ENCODE measurements at places on chromosomes 16 and 17.

DNA sequence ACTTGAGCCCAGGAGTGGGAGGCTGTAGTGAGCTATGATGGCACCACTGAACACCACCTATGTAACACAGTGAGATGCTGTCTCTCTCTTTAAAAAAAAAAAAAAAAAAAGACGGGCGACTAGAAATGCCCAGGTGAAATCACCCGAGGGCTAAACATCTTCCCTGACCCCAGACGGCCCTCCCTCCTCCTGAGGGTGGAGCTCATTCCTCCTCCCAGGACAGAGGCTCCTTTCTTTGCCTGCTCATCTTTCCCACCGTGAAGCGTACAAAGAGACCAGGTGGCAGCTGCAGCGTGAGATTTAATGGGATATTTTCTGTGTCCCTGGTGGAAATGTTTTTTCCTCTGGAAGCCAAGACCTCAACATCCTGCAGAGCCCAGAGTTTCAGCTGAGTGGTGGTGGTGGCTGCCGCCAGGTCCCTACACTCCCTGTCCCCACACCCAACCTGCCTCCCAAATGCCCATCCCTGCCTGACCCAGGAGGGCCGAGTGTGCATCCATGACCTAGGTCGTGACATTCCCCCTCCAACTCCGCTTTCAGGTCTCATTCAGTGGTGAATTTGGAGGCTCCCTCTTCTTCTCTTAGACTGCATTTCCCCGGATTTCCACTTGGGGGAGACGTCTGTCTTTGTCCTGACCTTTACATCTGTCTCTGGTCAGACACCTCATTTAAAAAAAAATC lies 14.4 kb upstream of the GPRC5B start:
- no peak for DNase-seq

GRCh38 chr17:64506576-64507412 lies at the start of gene CEP95:
TSS of gene CEP95 (plus strand) at chr17:64506977. CDS start at chr17:64507098, 121 bp downstream.
- DNase-seq: peak; percentile 99

DNA sequence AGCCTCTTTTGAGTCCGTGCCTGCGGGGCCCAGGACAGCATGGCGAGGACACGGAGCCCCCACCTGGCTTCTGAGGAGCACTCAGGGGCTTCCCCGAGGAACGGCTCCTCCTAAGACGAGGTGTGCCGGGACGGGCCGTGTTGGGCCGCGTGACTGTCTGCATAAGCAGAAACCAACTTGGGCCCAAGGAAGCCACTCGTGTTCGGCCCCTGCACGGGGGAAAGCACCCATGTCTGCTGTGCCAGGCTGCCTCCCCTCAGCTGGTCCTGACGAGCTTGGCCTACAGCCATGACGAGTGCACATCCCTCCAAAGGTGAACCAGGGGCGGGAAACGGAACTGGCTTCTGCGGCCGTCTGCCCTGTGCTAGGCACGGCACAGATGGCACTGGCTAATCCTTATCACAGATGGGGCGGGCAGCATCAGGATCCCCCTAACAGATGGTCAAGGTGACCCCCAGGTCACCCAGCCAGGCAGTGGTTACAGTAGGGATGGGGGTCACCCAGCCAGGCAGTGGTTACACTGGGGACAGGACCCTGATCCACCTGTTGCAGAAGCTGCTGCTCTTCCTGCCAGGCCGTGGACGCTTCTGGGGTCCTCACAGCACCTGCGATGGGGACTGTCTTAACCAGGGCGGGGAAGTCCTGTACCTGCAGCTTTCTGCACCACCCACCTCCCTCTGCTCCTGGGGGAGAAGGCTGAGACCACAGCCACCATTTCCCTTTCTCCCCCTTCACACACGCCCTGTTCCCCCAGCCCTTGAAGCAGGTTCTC lies 25.6 kb downstream of the MRM3 start:
- DNase-seq: no peak

DNA sequence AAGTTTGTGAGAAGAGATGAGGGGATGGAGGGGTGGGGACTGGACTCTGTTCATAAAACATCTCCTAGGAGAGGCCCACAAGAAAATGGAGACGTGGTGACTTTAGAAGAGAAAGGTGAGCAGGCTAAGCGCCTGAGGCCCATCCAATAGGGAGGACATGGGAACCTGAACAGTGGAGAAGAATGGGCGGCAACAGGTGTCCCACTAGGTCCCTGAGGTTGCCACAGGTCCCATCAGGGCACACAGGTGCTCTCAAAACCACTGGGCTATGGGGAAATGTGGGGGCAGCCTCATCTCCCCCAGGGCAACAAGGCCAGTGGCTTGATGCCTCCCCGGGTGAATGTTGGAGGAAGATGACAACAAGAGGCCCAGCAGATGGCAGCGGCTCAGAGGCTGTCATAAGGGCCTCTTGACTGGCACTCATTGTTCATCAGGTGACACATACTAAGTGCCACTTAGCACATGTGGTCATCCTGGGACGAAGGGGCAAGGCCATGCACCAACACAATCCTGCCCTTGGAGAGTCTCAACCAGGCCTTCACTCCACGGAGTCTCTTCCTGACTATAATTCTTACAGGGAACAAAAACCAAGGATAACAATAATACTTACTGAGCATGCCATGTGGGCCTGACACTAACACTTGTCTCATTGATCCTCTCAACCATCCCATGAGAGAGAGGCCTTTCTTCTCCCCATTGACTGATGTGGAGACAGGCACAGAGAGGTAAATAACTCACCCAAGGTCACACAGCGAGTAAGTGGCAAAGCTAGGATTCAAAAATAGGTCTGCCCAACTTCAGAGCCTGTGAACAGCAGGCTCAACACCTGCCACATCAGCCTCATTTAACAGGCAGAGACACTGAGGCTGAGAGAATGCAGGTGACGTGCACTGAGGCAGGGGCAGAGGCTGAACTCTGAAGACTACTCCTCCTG lies 38.0 kb downstream of the CUEDC1 start:
- DNase-seq: no peak

DNA sequence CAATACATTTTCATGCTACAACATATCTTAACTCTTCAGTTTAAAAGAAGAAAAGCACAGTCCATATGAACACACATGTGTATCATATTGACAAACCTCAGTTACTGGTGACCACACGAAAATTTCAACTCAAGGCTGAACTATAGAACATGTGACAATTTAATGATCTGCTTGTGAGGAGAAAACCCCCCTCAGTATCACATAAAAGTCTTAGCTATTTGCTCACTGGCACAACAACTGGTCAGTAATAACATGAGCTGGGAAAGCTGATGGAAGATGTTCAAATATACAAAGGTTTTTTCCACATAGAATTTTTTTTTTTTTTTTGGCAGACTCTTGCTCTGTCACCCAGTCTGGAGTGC lies 19.5 kb downstream of the ZNF652 start:
- no peak for DNase-seq

DNA sequence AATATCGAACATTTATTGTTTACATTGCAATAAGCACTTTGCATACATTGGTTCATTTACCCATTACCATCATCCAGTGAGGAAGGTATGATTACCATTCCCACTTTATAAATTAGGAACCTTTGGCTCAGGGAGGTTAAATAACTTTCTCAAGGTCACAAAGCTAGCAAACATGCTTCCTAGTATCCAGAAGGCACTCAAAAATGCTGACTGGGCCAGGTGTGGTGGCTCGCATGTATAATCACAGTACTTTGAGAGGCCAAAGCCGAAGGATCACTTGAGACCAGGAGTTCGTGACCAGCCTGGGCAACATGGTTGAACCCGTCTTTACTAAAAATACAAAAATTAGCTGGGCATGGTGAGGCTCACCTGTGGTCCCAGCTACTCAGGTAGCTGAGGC lies 259.6 kb downstream of the TMEM114 start:
- no peak for DNase-seq

DNA sequence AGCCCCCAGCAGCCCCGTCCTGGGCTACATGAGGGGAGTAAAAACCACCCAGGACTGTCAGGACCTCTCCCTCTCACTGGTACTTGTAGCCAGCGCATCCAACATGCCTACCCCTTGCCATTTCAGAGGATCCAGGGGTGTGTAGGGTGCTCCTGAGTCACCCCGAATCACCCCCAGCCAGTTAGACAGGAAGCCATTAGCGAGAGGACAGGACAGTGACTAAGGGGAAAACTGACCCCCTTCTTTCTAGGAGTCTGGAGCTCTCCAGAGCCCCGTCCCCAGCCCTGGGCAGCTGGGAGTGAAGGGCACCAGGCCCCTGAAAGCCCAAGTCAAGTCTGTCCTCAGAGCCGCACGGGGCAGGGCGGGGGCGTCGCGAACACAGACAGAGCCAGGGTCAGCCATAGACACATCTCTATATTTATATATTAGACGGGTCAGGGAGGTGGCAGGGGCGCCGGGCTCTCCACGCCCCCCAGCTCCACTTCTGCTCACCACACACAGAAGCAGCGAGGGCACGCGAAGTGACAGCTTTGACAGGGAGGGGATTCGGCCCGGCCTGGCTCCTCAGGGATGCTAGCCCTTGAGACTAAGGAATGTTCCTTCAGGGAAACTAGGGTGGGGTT lies 485 bp upstream of the GDPD3 start:
- no peak for DNase-seq

GRCh38 chr16:46996952-46997458 lies 23.5 kb upstream of the DNAJA2 start:
- DNase-seq: no peak

DNA sequence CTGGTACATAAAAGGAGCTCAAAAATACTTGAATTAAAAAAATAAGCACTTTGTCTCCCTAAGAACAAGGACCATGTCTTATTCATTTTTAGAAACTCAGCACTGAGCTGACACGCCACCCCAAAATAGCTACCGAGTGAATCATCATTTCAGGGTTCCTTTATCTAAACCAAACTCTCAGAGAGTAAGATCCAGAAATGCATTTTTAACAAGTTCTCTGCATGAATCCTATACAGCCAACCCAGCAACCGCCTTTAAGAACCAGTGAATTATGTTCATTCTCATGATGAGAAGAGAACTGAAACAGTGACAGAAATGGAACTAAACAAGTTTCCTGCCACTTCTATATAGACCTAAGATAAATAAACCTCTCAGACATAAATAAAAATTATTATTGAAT lies 8.7 kb downstream of the C16orf87 start:
- no peak for DNase-seq

- no peak for DNase-seq
Observed at GRCh38 chr16:76474048-76474447, 196.8 kb downstream of the CNTNAP4 start.

DNA sequence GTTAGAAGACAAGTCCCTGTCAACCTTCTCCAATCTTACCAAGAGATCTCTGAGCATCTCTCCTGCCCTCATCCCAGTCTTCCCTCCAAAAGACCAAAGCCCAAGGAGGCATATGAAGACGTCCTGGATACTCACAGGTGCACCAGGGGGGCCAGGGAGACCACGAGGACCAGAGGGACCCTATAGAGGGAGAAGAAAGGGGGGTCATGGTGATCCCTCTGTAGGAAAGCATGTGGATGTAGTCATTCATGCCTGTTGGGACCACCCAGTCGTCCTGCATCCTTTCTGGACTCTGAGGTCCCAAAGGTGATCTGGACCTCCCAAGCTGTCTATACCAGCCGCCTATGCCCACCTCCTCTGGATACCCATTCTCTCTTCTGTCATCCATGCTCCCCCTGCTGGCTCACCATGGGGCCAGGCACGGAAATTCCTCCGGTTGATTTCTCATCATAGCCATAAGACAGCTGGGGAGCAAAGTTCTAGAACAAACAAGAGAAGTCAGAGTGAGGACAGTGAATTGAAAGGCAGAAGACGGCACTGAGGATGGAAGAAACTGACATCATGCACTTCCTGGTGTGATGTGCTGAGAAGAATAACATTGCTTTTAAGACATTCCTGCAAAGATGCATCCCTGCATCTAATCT lies 3.3 kb downstream of the COL1A1 start:
- DNase-seq: no peak

- no peak for DNase-seq
Observed at GRCh38 chr17:41813699-41814124, 908 bp downstream of the FKBP10 start.

DNA sequence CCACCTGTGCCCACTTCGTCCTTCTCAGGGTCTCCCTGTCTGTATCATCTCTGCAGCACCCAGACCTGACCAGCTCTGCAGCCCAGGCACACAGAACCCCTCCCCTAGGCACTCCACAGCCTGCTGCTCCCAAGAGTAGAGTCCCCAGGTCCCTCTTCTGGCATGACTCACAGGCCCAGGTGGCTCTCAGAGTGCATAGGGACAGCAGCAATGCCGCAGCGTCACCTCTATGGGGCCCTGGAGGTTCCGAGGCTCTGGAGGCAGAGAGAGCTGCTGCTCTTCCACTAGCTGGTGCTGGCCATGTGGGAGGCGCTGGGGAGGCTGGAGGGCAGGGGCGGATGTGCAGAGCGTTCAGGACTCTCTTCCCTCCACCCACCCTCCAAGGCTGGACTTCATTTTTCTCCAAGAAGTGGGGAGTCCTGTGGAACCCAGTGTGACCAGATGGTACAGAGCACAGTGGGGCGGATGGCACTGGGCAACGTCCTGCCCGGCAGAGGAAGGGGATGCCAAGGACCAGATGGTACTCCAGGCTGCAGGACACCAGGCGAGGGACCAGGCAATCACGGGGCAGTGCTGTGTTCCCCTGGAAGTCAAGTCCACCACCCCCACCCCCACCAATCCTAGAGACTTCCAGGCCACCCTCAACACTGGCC lies 151.7 kb downstream of the RBFOX3 start:
- no peak for DNase-seq

GRCh38 chr16:48405153-48405552 lies 19.9 kb upstream of the SIAH1 start:
- DNase-seq: no peak

DNA sequence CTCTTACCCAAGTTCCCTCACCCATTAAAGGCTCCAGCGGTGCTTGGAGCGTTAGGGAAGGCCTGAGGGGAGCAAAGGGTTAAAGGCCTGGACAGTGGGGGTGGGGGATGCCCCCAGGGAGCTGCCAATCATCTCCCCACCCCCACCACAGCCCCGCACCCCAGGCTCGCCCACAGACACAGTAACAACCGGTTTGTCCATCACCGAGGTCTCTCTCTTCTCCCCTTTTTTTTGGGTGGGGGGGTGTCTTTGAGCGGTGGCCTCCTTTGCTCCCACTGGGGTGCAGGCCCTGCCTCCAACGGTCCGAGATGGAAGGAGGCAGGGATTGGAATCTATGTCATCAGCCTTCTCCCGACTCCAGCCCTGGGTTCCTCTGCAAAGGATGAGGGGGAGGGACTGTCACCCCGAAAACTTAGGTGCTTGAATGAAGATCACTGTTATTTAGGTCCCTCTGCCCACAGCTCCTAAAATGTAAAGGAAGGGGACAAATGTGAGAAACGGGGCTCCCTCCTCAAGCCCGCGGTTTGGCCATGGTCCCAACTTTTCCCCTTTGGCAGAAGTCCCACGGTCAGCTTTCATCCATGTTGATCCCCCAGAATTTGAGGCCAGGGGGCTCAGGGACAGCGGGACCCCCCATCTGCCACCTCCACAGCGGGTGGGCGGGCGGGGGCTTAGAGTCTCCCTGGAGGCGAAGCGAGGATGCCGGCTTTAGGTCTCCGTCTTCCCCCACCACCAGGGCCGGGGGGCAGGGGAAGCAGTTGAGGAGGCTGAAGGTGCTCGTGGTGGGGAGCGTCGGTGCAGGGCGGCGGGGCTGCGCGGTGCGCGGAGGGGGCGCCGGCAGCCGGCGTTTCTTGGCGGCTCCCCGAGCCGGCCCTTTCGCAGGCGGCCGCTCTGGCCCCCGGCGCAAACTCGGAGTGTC lies 1.7 kb downstream of the EPOP start:
- DNase-seq: no peak
